ENCODE measurements at places on chromosomes 3 and 15.

DNA sequence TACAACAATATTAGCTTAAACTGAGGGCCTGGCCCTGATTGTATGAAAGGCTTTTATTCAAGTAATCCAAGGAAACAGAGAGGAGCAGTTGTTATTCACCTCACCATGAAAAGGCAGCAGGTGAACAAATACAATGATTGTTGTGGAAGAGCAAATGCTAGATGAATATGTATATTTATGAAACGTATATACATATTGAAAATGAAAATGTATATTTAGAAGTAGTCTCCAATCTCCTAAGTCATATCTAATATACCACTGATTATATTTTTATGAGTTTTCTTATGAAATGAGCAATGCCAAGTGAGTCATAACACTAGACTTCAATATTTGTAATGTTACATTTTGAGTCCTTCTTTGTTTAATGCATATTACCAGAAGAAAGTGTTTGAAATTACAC, 116.2 kb upstream of the KCNMB2 start:
- no peak for DNase-seq

- DNase-seq = no peak
These were observed 4.3 kb upstream of the LRRC58 start for GRCh38 chr3:120353463-120353862.

DNA sequence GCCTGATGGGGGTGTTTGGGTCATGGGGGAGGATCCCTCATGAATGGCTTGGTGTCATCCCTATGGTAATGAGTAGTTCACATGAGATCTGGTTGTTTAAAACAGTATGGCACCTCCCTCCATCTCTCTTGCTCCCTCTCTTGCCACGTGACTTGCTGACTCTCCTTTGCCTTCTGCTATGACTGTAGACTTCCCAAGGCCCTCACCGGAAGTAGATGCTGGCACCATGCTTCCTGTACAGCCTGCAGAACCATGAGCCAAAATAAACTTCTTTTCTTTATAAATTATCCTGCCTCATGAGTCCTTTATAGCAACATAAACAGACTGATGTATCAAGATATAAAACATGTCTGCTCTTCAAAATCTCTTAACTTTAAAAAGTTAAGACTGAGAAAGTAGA, 96.1 kb downstream of the TFDP2 start:
- no peak for DNase-seq

DNA sequence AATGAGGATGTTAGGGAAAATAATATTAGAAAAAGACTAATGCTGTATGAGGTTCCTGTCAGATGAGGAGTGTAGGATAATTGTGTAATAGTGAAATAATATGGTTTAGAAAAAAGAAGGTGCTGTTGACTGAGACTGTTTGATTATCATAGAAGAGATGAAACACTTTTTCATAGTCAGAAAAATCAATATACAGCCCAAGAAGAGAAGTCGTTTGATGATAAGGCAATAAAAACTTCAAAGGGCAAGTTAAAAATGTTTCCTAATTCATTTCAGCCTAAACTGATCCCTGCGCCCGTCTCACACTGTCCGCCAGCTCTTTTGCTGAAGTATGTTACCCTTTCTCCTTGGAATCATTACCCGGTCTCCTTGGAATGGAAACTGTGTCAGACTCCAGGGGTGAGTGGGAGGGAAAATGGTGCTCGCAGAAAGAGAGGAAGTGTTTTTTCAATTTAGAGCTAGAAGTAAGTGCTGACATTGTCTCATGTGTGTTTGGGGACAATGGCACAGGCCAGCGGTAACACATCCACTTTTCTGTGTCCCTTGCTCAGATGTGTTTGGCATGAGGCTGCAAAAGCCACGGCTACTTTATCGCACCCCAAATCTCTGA, 23.6 kb downstream of the DUT start:
- no peak for DNase-seq
